Small intestine (tissue), 16 donors: ENCODE measurements at places on chromosomes 12 and 14.

DNA sequence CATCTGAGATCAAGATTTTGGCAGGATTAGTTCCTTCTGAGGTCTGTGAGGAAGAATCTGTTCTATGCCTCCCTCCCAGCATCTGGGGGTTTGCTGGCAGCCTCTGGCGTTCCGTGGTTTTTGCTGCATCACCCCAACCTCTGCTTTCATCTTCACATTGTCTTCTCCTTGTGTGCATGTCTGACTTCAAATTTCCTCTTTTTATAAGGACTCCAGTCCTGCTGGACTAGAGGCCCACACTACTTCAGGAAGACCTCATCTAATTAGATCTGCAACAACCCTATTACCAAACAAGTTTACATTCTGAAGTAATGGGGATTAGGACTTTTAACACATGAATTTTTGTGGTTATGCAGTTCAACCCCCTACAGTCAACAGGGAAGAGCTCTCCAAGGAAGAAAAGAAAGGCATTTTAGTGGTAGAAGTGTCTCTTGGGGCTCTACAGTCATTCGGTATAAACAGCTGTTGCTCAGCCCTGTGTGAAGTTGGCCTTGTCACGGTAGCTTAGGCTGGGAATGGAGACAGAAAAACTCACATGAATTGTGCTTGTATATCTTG lies 89.7 kb downstream of the CAND1 start:
- no peak for DNase-seq

GRCh38 chr14:104513641-104514046 lies 65.9 kb upstream of the C14orf180 start:
- DNase-seq, result no peak

DNA sequence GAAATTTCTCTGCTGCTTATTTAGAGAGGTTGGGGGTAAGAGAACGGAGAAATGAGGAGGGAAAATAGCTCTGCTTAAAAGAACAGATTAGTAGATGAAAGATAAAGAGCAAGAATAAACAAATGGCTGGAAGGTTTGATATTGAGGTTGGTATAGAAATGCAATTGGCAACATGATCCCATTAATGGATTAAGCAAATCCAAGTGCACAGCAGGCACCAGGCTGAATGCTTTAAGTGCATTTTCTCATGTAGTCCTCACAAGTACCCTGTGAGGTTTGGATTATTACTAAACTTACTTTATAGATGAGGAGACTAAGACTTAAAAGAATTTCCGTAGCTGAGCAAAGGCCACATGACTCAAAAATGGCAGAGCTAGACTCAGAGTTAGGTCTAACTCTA lies 76.9 kb upstream of the ATF1 start:
- no peak for DNase-seq

DNA sequence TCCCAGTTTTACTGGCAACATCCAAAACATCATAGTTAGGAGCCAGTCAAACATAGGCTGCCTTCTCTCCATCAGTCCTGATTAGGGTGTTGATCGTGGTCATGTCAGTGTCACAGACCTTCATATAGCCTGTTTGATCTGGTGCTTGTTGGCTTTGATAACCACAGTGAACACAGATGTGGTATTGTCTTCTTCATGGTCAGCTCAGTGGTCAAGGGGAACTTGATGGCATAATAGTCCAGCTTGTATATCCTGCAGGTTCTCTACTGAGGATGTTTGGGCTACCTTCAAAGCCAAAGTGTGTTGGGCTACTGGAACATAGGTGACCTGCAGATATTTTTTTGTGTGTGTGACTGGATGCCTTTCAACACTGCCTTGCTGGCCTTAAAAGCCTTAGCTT lies 21.7 kb downstream of the PRORP start:
- no peak for DNase-seq

GRCh38 chr12:129839679-129840078 lies 64.1 kb downstream of the TMEM132D start:
- DNase-seq, result no peak
